ENCODE measurements at places on chromosomes 4 and X.

GRCh38 chr4:146318894-146319293 lies 104.6 kb downstream of the REELD1 start:
- no peak for DNase-seq

DNA sequence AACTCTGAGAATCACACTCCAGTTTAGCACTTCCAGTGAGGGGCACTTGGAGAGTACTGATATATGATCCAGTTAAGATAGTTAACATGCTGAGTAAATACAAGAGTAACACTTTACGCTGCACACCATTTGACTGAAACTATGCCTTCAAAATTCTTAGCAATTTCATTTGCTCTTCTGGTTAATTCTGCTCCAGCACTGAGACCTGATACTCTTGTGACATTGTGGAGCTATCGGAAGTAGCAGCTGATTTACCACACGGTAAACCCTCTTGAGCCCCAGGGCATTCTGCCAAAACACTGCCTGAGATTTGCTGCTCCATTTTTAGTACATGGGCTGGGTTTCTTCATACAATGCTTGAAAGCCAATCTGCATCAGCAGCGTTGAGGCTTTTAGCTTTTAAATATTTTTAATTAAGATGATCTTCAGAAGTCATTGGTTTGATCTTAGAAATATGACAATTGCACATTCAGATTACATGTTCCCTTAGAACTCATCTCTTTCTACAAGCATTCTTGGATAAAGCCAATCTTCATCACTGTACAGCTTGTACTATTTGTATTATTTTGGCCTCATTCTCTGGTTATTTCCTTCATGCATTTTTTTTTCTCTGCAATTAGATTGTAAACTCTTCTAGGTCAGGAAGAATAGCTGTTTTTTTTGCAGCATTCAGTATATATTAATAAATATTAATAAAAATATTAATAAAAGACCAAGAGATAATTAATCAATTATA lies 67.8 kb upstream of the ETNPPL start:
- DNase-seq = no peak

GRCh38 chr4:108060686-108061321 lies 71.1 kb downstream of the HADH start:
- peak; percentile 35 for DNase-seq

DNA sequence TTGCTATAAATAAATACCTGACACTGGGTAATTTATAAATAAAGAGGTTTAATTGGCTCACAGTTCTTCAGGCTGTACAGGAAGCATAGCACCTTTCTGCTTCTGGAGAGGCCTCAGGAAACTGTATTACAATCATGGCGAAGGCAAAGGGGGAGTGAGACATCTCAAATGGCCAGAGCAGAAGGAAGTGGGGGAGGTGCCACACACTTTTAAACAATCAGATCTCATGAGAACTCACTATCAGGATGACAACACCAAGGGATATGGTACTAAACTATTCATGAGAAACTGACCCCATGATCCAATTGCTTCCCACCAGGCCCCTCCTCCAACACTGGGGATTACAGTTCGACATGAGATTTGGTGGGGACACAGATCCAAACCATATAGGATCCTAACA lies 11.7 kb upstream of the TCEAL9 start:
- no peak for DNase-seq

- DNase-seq = no peak
These were observed 56.2 kb downstream of the TRIML1 start for GRCh38 chr4:188195389-188195985.

- DNase-seq = no peak
These were observed 67.7 kb upstream of the H2AZ1 start for GRCh38 chr4:100017637-100018310.

- DNase-seq = no peak
These were observed 1.0 kb upstream of the CLDN22 start for GRCh38 chr4:183321079-183321478.

DNA sequence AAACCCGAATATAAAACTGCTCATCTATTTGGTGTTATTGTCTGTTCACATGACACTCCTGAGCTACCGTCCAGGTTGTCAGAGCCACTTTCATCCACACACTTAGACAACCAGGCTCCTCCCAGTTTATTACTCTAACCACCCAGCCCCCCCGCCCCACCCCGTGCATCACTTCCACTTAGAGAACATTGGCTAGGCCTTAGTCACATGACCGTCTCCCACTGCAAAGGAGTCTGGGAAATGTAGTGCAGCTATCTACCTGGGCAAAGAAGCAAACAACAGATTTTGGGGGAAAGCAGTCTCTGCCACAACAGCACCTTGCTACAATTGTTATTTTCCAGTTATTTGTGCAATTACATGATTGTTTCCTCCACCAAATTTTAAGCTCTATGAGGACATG lies 57.6 kb upstream of the RBPJ start:
- DNase-seq = no peak

- no peak for DNase-seq
These were observed 16.6 kb upstream of the GASK1B start for GRCh38 chr4:158189422-158189821.

GRCh38 chrX:139640259-139640658 lies 67.7 kb downstream of the MCF2 start:
- DNase-seq = no peak

DNA sequence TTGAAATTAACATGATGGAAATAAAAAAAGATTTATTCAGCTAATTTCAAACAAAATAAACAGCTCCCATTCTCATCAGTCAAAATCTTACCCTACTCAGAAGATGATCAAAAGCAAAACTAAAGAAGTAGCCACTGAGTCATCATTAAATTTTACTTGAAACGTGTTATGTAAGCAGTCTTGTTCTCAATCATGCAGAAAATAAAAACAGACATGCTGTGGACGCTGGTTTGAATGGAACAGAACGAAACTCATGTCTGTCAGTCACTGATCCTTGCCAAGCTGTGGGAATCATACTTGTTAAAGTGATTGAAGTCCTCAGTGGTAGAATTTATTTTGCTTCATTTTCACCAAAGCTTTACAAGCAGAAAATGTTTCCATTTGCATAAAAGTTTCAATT lies 77.2 kb upstream of the TLR3 start:
- no peak for DNase-seq

- peak; percentile 39 for DNase-seq
These were observed 1.5 kb upstream of the NR3C2 start for GRCh38 chr4:148443512-148444295.

DNA sequence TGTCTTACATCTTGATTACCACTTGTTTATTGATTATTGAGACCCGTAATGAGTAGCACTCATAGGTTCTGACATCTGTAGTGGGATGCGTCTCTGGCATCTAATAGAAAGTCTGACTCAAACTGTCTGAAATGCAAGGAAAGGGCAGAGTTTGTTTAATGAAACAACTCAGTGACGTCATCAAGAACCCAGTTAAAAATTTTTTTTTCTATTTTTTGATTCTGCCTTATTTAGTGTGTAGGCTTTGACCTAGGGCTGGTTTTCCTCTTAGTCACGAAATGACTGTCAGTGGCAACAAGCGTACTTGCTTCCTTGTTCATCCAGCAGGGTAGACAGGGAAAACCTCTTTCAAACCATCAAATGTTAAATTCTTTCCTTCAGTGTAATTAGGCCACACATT lies 3.1 kb upstream of the CDKL5 start:
- no peak for DNase-seq

- DNase-seq = no peak
These were observed 51.1 kb downstream of the SEC24D start for GRCh38 chr4:118784776-118785175.

DNA sequence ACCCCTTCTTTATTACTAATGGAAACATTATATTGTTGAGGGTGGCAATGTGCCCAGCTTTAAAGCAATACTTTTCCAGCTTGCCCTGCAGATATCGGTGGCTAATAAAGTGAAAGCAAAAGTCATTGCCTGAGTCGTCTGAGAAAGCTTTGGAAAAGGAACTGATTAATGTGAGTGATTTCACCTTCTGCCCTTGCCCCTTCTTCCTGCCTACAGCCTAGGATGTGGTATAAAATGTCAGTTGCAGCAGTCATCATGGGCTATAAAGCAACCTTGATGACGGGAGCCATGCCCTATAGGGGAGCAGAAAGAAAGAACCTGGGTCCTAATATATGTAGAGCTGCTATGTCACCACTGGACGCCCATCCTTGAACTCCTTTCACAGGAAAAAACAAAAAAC lies 132.4 kb upstream of the USP9X start:
- no peak for DNase-seq

DNA sequence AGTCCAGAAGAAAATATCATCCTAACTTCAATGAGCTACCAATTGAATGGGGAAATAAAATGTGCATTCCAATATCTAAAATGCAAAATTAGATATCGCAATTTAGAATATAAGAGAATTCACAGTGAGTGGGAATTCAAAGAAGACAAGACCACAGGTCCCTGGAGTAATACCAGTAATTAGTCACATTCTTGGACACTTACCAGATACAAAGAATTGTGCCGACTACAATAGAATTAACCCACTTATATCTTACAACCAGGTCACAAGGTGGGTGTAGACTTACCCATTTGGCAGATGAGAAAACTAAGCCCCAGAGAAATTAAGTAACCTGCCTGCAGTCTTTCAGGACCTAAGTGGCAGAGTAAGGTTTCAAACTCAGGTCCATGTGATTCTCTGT lies 84.3 kb upstream of the C1QTNF7 start:
- DNase-seq = no peak

DNA sequence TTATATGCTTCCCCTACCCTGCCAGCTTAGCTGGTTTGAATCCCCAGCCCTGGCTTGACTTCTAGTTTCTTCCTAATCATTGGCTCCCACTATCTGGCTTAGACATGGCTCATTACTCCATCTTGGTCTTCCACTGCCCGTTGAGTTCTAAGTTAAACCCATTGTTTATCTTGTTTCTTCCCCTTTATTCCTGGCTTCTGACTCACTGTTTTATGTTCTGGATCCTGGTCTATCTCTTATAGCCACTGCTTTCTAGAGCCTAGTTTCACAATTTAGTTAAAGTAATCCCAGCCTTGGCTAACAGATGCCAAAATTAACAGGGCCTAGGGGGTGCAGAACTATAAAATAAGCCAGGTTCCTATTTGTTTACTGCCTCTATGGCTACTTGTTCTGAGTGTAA lies 120.9 kb downstream of the ARHGEF9 start:
- DNase-seq = no peak

GRCh38 chrX:73831500-73831899 lies 268.5 kb downstream of the CHIC1 start:
- DNase-seq = no peak

DNA sequence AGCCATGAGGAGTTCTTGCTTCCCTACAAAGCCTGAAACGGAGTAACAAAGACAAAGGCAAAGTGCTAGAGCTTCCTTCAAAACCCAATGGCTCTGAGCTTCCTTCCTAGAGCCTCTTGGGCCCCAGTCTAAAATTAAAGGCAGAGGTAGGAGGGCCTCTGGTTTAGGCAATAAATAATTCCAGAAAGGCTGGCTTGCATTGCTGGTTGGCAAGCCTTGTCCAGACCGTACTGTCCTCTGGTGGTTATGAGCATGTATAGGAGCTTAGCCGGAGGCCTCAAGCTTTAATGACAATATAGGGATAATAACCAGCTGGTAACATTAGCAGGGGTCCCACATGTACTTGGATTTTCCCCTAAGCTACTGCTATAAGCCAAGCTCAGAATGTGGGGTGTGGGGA lies 237.3 kb downstream of the AR start:
- no peak for DNase-seq

Measured in nephron progenitor cell (in vitro differentiated cells).